ENCODE measurements at places on chromosomes 5 and 9. TPM values are rescaled to one million over a fixed set of nuclear protein-coding genes. Genes with fewer than 3 reads are reported as not detected.

PCDHGA12 gene
- total RNA-seq, result 10.5 TPM

DNA sequence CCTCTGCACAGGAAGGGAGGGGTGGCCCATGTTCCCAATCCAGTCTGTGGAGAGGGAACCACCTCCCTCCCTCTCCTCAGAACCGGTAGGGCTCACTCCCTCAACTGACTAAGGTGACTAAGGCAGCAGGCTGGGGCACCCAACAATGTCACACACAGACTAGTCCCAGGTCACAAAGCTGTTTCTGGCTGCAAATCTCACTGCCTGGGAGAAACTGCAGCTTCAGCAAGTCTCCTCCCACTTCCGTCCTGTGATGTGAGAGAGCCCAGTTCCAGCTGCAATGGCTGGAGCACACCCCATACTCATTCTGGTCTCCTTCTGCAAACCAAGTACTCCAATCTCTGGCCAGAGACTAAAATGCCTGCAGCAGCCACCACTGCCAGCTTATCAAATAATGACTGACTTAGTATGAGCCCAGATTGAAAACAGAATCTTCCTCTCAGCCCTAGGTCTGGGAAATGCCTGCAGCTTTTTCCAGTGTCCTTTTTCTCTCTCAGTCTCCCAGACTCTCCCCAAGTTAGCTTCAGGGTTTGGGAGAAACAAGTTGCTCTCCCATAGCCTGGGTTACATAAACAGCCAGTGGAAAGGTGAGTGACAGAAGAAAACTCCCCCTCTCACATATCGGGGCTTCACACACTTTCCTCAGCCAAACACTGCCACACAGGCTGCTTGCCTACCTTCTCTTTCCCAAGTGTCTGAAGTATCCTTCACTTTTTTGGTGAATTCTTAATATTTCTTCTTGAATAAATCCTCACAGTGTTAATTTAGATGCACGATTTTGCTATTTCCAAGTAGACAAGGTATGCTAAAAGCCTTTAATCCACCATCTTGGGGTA lies 247.4 kb upstream of the RASA1 start:
- no peak for DNase-seq

DNA sequence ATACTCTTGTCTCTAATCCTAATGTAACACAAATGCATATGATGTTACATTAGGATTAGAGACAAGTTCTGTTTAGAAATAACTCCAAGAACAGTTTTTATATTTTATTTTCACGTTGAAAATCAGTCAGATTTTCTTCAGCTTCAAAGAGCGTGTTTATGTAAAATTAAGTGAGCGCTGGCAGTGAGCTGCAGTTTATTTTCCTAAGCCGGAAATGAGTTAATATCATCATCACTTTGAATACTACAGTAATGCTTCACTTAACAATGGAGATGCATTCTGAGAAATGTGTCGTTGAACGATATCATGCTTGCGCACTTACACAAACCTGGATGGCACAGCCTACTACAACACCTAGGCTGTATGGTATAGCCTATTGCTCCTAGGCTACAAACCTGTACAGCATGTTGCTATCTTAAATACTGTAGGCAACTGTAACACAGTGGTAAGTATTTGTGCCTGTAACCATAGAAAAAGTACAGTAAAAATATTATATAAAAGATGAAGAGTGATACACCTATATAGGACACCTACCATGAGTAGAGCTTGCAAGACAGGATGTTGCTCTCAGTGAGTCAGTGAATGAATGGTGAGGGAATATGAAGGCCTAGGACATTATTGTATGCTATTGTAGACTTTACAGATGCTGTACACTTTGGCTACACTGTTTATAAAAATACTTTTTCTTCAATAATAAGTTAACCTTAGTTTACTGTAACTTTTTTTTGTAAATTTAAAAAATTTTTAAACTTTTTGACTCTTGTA lies 65.9 kb upstream of the C5orf46 start:
- no peak for DNase-seq

GRCh38 chr9:69395718-69396117 lies 70.7 kb downstream of the ENTREP1 start:
- no peak for DNase-seq

- DNase-seq, result no peak
Observed at GRCh38 chr9:137139468-137140150, 655 bp downstream of the GRIN1 start.

PCDHA3 gene
- 0.05 TPM for total RNA-seq

DNA sequence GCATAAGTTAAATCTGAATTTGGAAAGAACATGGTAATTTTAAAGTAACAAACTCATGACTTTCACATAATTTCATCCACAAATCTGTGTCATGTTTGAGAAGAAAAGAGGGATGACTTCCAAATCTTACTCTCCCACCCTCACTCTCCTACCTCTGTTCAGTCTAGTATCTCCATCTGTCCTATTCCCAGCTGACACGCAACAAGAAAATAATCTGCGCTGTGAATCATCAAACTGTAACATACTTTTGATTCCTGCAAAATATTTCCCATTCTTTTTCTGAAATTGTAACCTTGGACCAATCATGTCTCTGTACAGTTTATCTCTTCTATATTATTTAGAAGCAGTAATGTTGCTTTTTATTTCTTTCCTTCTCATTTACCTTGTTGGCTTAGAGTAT lies 91.4 kb downstream of the SLC12A2 start:
- DNase-seq, result no peak

AP3S1 gene
- total RNA-seq, result 59.7 TPM

- no peak for DNase-seq
Observed at GRCh38 chr9:133037775-133038515, 7.1 kb downstream of the GTF3C5 start.

Measured in glomerular endothelial cell (primary cell).